ENCODE measurements at places on chromosomes 2 and 18. TPM values are rescaled to one million over a fixed set of nuclear protein-coding genes. Genes with fewer than 3 reads are reported as not detected.

Gene CCDC138
- 3.7 TPM for polyA plus RNA-seq

Gene CTDP1
- 7.8 TPM for polyA plus RNA-seq

DNA sequence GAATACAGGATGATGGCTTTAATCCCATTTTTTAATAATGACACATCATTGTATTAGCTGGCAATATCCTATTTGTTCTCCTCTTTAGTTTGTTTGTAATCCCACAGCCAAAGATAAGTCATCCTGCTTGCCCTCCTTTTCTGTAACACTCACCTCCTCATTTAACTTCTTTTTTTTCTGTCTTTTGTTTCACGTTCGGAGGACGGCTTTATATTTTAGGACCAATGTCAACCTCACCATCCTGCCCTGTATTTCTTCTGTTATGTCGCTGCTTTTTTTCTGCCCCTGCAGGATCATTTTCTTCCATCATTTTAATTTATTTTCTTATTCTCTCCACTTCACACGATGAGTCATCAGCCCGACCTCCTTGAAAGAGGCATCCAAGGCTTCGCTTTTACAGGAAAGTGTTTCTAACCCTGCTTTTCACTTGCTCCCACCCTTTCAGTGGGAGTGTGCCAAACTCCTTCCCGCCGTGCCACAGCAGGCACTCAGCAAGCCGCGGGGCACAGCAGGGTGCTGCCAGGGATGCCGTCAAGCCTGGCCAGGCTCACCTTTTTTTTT, 11.4 kb downstream of the RAB31 start:
- DNase-seq = no peak

DNA sequence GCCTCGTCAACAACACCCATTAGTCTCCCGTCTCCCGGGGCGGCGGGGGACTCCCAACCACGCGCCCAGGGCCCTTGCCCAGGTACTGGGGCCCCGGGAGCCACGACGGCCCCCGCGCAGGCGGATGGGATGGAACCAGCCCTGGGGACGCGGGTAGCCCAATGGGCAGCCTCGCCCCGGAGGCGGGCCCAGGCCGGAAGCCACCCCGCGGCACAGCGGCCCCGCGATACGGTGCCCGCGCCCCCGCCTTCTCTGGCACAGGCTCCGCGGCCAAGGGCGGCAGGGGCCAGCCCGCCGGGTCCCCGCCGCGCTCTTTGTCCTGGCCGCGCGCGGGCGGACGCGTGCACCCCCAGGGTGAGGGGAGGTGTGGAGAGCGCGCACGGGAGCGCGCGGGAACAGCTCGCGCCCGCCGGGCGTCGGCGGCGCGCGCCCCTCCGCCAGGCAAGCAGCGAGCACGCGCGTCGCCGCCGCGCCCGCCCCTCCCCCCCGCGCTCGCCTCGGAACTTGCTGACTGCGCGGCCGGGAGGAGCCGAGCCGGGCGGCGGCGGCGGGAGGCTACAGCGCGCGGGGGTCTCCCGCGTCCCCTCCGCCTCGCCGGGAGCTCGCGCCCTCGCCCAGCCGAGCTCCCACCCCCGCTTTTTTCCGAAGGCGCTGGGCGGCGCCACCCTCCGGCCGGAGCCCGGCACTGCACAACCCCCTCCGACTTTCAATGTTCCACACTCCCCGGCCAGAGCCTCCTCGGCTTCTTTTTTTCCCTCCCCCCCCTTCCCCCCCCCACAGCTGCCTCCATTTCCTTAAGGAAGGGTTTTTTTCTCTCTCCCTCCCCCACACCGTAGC, at the start of gene UBE2E3:
TSS of gene UBE2E3 (plus strand) at position 500 of the 837 bp plus-strand sequence. CDS start 1,438 bp downstream, outside the sequence.
- DNase-seq = peak; percentile 68

- DNase-seq = no peak
Measured at GRCh38 chr2:134260713-134261112, 6.8 kb downstream of the MGAT5 start.

Measured in forelimb muscle (tissue), 1 donor.